CD4-positive, alpha-beta memory T cell (primary cell): ENCODE measurements at places on chromosomes 11 and 22. TPM values are rescaled to one million over a fixed set of nuclear protein-coding genes. Genes with fewer than 3 reads are reported as not detected.
A peak's percentile ranks its signal among the peaks of the same experiment; 100 is the strongest.

DNA sequence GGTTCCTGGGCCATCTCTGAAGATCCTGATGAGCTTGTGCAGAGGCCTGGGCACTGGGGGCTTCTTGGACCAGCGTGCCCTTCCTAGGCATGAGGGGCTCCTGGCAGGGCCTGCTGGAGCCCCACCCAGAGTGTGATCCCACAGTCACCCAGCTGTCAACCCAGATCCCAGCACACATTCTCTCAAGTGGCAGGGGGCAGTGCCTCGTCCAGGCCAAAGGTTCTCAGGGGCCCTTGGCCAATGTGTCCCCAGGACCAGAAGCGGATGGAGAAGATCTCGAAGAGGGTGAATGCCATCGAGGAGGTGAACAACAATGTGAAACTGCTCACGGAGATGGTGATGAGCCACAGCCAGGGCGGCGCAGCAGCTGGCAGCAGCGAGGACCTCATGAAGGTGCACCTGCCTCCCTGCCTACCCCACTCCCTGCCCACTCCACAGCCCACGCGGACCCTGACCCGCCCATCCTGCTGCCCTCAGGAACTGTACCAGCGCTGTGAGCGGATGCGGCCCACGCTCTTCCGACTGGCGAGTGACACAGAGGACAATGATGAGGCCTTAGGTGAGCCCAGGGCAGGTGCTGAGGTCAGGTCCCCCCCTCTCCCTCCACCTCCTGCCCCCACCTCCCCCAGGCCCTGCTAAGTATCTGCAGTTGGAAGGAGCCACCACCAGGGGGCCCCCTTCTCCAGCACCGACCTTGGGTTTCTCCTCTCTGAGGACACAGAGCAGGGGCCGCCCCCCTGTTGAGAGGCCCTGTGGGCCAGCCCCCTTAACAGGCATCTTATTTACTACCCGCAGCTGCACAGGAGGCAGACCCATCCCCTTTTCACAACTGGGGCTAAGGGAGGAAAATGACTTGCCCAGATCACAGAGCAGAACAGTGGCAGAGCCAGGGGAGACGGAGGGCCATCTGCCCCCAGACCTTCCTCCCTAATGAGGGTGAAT lies 14.7 kb downstream of the GGA1 start:
- DNase-seq = peak; percentile 77

The ST13 gene
- 174 TPM for polyA plus RNA-seq

The PSMA1 gene
- polyA plus RNA-seq = 157 TPM

GRCh38 chr22:43313890-43314474 lies 29.2 kb downstream of the SCUBE1 start:
- no peak for DNase-seq

The NADSYN1 gene
- polyA plus RNA-seq = 35.9 TPM

The SLC22A9 gene
- polyA plus RNA-seq = not detected

The CCDC188 gene
- not detected for polyA plus RNA-seq

GRCh38 chr11:82730286-82730685 lies 3.4 kb downstream of the FAM181B start:
- no peak for DNase-seq

The IGSF9B gene
- polyA plus RNA-seq = 2.5 TPM

DNA sequence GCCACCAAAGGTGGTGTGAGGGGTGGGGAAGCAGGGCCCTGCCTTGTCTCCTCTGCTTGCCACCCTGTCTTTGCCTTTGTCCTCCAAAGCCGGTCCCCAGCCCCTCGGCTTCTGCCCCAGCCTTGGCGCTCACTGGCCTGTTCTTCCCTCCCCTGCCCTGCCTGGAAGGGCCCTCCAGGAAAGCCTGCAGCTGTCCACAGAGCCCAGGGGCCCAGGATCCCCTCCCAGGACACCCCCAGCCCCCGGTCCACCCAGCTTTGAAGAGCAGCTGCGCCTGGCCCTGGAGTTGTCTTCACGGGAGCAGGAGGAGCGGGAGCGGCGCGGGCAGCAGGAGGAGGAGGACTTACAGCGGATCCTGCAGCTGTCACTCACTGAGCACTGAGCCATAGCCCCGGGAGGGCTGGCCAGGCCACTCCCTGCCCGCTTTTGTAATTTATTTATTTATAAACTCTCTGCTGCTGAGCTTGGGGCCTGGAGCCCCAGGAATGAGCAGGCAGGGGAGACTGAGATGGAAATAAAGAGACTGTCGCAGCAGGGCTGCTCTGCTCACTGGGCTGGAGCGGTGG lies 1.3 kb upstream of the SSH3 start:
- DNase-seq = no peak

DNA sequence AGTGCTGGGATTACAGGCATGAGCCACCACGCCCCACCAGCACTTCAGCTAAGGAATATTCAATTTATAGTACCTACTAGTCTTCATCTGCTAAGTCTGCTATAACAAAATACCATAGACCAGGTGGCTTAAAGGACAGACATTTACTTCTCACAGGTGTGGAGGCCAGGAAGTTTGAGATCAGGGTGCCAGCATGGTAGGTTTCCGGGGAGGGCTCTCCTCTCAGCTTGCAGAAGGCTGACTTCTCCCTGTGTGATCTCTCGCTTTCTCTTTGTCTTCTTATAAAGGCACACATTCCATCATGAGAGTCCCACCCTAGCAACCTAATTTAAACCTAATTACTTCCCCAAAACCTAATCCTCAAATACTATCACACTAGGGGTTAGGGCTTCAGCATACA lies 433.0 kb downstream of the INSC start:
- no peak for DNase-seq

- DNase-seq = no peak
These were observed 10.4 kb downstream of the OR52K2 start for GRCh38 chr11:4459500-4459899.

GRCh38 chr22:35323305-35323704 lies 23.6 kb downstream of the TOM1 start:
- no peak for DNase-seq

DNA sequence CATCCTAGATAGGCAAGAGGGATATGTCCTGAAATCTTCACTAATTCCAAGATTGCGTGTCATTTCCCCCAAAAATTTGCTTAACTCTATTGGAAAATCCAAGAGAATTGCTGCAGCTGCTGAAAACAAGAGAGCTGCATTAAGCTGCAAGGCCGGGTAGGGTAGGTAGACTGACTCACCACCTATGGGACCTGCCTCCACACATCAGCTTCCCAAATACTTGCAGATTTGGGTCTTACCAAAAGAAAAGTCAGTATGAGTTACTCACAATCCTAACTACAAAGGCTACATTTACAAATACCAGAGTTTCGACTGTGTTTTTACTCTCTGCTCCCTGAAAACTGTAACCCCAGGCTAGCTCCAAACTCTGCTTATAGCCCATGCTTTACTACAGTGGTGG lies 142.5 kb upstream of the TEAD1 start:
- DNase-seq = no peak

DNA sequence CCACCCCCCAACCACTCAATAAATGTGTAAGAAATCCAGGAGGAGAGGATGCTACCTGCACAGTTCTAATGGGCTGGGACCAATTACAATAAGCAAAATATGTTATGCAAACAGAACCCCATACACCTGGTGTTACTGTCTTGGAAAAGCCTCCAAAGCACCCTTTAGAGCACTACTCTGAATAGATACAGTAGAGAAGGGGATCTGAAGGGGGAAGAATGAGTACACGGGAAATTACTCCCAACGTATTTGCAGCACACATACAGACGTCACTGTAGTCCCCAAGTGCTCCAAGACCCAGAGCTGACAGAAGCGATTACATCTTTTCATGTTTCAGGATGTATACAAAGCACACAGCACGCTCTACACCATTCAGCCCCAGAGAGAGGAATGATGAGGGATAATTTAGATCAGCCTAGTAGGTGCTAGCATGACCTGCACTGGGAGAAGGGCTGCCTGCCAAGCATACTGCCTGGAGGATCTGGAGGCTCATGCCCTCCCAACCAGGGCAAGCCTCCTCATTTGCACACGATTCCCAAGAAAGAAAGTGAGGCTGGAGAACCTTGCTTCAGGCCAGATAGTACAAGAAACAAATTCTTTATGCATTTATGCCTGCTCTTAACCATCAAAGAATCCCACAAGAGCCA lies 63.8 kb downstream of the AMBRA1 start:
- no peak for DNase-seq

GRCh38 chr22:35641494-35642120 lies 6.6 kb upstream of the APOL6 start:
- no peak for DNase-seq

DNA sequence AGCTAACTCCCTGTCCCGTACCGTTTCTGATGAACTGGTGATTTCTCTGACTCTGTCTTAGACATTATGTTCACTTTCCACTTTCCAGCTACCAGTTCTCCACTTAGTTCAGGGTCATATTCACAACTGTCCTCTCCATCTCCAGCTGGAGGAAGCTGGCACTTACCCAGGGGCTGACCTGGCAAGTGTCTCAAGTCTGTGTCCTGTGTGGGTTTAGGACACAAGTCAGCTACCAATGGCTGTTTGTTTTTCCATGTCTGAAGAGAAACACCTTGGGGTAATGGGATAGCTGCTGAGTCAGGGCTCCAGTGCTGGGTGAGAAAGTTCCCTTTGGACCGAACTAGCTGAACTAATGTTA lies 134.4 kb downstream of the CSNK2A3 start:
- DNase-seq = no peak

The DEUP1 gene
- polyA plus RNA-seq = not detected

The EEF1G gene
- polyA plus RNA-seq = 1,910 TPM

DNA sequence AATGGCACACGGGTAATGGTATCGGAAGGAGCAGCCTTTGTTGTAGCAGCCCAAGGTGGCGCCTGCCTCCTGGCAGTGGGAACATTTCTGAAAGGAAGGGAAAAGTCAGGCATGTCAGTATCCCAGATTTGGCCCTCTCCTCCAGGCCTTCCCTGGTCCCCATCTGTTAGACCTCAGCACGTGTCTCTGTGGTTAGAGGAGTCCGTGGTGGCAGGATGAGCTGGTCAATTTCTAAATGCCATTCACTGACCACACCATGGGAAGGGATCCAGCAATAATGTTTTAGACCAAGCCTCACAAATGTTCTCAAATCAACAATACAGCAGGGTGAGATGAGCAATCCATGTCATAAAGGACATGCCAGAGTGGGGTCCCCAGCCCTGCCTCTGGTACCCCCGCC lies 49.0 kb upstream of the CYP2D6 start:
- no peak for DNase-seq

The HTR3A gene
- not detected for polyA plus RNA-seq

The KCNJ1 gene
- polyA plus RNA-seq = 0.23 TPM

GRCh38 chr11:94840209-94840608 lies 72.1 kb downstream of the AMOTL1 start:
- DNase-seq = no peak

DNA sequence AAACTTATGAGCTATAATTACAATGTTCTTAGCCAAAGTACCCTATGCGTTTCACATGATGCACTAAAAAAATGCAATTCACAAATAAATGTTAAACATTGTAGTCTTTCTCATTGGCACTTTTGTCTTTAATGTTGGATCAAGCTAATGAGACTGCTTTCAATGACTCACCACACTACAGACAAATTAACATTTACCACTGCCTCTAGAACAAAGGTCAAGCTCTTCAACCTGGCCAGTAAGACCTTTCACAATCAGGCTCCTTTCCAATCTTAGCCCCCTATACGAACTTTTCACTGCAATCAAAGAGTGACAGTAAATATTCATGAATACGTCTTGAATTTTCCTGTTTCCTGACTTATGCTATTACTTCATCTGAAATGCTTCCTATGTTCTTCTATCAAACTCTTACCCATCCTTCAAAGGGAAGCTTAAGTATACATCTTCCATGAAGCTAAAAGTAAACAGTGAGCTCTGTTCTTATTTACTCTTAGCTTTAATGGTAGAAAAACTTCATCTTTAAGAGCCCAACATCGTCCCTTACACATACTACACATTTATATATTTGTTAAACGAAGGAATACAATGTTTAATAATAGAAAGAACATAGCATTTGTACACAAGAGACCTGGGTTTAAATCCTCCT lies 326.6 kb upstream of the PITPNB start:
- no peak for DNase-seq

The GGTLC3 gene
- not detected for polyA plus RNA-seq

- DNase-seq = no peak
These were observed 24.1 kb downstream of the IRAG1 start for GRCh38 chr11:10669258-10670033.

GRCh38 chr11:119532551-119532950 lies 109.6 kb upstream of the THY1 start:
- DNase-seq = no peak

- DNase-seq = no peak
These were observed 4.2 kb downstream of the ZP1 start for GRCh38 chr11:60871378-60872061.

The PLAAT5 gene
- polyA plus RNA-seq = not detected

- DNase-seq = no peak
These were observed 267.2 kb downstream of the TENM4 start for GRCh38 chr11:79173615-79174014.

DNA sequence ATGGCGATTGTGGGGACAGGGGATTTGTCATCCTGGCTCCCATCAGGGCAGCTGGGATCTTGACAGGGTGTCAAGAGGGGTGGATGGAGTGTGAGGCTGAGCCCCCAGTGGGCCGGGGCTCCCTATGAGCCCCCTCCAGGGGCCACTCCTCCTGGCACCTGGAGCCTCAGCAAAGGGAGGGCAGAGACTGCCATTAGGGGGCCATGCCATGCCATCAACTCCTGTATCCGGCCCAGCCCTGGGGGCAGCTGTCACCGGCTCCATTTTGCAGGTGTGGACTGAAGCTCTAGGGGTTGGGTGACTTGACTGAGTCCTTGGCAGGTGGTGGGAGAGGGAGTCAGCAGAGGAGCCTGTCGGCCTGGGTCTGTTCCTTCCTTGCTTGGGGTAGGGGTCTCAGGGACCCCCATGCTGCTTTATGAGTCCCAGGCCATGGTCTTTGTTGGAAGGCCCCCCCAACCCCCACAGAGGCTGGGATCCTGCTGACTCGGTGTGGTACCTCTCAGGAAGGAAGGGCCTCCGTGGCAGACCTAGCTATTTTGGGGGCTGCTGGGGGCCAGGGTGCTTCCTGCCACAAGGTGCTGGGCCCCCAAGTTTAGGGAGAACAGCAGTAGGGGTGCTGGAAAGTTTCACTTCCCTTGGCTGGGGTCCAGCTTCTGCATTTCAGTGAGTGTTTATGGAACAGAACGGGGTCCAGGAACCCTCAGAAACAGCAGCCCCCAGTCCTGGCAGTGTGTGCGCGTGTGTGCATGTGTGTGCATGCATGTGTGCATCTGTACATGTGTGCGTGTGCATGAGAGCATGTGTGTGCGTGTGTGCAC lies 1.5 kb downstream of the ACY3 start:
- no peak for DNase-seq

DNA sequence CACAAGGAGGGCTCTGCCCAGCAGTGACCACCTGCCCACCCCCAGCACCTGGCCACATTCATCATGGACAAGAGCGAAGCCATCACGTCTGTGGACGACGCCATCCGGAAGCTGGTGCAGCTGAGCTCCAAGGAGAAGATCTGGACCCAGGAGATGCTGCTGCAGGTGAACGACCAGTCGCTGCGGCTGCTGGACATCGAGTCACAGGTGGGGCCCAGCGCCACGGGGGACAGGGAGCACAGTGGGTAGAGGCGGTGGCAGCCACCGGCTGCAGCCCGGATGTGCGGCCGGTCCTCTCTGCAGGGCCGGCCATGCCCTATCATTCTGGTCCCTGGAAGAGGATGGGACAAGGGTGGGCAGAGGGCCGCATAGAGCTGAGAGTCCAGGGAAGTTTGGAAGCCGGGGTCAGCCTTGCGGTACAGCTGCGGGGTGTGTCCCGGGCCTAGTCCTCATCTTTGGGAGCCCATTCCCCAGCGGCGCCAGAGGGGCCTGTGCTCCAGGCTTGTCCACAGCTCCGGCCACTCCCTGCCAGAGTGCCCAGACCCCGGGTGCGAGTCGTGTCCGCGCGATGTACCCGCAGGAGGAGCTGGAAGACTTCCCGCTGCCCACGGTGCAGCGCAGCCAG lies 14.1 kb downstream of the EPS8L2 start:
- DNase-seq = no peak
